ENCODE measurements at places on chromosomes 4 and X.

- DNase-seq: no peak
Observed at GRCh38 chrX:20452487-20452886, 185.8 kb upstream of the RPS6KA3 start.

DNA sequence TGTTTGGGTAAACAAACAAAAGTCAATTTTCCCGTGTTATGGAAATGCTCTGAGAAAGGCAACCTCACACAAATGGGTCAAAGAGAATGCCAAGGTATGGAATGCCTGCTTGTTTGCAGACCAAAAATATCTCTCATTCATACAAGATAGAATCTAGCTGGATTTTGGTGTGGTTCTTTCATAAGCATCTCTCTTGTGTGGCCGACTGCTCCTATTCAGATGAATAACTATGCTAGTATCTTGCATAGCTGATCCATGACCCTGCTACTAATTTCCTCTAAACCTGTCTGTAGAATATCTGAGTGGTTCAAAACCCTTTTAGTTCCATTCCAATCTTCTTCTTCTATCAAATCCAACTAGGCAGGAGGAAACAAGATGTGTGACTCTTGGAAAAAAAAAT, 28.2 kb upstream of the SORBS2 start:
- no peak for DNase-seq

DNA sequence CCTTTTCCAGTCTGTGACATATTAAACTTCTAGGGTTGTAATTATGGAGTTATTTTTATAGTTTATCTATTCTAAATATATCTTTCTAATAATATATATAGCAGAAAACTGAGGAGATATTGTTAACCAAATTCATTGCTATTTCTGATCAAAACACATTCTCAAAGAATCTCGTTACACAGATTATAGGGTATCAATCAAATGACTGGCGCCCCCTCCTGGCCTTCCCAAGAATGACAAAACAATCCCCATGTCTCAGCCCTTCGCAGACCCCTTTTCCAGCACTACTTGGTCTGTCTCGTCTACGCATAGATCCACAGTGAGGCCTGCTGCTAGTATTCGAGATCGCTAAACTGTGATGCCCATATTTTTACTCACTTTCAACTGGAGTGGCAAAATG, 209.3 kb downstream of the GPC3 start:
- DNase-seq: peak; percentile 8

GRCh38 chr4:107808572-107808971, 16.2 kb upstream of the SGMS2 start:
- no peak for DNase-seq

GRCh38 chr4:36322921-36323354, 41.5 kb downstream of the DTHD1 start:
- peak; percentile 43 for DNase-seq

DNA sequence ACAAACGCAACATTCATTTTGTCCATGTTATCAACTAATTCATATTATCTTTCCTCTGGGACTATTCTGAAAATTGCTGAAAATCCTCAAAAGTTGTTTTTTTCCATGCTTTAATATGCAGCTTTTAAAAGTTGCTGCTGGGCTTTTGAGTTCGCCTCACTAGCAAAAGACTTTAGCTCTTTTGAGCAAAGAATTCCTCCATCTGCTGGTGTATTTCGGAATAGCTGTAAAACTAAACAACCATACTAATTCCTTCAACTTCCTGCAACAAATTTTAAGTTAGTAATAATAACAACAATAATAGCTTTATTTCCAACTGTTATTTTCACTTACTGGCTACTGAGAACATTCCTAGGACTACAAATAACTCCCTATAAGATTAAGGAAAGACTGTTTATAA, 124.5 kb upstream of the PLAC1 start:
- DNase-seq: peak; percentile 43

DNA sequence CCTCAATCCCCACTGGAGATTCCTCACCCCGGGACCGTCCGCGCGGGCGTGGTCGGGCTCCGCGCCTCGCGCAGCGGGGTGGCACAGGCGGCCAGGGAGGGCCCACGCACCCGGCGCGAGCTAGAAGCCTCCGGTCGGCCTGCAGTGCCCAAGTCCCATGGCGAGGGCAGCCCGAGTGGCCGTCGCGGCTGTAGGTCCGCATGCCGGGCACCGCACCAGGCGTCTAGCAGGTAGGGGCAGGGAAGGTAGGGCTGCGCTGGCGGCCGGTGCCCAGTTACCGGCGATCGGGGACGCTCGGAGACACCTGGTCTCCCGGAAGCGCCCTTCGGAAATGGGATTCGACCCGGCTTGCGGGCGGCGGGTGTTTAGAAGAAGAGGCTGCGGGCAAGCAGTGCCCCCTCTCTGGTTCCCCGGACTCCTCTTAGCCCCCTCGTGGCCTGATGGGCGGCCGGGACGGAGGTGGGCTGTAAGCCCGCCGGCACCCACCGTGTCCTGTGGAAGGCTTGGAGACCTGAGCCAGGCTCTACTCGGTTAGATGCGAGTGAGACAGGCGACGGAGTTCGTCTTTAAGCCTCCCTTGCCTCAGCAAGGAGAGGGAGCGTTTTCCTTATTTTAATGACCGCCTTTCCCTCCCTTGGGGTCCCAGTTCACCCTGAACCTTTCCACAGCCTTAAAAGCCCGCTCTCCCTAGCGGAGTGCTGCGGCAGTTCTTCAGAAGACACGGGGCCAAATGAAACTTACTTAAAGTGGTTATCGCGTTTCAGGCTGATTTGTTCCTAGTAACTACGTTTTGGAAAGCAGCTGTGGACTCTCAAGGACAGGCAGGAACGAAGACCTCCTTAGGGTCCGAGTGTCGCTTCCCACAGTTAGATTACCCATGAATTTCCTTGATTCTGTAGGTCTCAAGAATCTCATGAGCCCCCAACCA, 821 bp downstream of the SLITRK2 start:
- DNase-seq: no peak

DNA sequence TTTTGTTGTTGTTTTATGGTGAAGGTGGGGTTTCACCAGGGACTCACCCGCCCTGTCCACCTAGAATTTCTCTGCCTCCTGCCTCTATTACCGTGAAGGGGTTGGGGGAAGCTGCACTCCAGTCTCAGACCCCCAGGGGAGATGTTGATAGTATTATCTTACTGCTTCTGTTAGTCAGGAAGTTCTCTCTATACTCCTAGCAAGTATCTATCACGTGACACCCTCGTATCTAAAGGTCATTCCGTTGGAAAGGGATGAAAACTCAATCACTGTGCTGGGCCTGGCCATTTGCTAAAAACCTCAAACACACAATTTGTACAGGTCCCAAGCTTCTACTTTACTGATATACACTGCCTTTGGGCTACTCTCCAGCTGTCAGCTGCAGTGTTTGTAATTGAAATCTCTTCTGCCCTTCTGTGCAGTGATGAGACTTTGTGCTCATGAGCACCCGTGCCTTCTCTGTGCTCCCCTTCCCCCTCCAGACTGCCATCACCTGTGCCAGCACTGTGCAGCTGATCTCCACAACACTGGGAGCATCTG, 188.5 kb upstream of the ANXA3 start:
- no peak for DNase-seq

DNA sequence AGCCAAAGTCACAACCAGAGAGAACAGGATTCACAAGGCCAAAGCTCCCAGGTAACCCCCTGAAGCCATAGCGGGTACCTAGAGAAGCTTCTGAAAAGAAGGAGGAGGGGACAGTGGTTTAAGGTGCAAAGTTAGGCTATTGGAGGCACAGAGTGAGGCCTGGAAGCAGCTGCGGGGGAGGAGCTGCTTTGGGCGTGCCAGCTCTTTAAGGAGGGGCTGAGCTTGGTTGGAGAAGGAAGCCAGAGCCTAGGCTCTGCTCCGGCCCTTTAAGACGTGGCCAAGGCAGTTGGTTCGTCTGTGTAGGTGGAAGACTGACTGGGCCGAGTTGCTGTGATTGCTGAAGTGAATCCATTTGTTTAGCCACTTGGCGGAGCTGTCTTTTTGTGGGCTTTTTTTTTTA, 1.5 kb downstream of the KLF8 start:
- no peak for DNase-seq

DNA sequence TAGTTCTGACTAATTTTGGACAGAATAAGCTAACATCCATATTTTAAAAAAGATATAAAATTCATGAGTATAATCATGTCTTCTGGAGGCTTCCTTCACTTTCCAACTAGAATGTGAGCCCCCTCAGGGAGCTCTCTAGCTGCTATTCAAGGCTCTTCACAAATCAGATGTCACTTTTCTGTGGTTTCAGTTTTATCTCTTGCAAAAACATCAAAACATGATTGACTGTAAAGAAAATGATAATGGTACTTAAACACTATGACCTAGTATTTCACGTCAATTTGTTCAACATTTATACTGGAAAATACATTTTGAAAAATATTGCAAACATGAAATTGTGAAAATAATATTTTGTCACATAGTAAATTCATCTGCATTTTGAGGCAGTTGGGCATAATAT, 234.2 kb downstream of the UNC5C start:
- DNase-seq: no peak

GRCh38 chrX:70254063-70254400, 6.0 kb downstream of the P2RY4 start:
- DNase-seq: no peak

DNA sequence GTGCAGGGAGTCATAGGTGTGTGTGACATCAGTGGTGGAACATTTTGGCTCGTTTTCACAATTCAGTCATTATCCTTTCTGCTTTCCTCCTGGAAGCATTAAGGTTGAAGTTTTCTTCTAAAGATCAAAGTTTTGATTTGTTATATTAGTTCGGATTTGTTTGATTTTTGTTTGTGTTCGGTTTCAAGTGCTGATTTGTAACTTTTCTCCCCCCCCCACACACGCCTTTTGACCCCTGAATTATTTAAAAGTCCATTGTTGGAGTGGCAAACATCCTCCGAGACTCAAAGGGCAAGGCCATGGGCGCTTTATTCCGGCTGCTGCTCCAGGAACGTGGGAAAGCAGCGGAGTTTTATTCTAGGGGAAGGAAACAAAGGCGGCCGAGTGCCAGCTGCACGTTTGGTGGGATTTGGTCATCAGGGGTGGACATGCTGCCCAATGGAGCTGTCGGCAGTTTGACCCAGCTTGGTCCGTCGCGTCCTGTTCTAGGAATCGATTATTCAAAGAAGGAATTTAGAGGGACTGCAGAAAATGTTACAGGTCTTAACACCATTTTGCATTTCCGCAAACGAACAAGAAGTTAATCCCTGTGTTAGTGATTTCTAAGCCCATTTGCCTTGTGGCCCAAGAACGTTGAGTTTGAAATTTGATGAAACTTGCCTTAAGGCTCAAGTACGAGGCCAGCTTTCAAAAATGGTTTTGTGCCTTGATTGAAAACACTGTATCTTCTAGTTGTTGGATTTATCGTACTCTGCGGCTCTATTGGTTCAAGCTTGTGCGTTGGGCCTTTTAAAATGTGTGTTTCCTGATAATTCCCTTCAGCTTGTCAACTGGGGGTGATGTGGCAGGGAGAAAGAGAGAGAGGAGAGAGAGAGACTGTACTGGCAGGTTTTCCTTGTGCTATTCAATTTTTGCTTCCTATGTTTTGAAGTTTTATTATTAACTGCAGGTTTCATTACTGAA, 565 bp upstream of the ZNF41 start:
- no peak for DNase-seq

GRCh38 chr4:65589331-65589730, 81.0 kb downstream of the EPHA5 start:
- no peak for DNase-seq

- DNase-seq: peak; percentile 43
Observed at GRCh38 chrX:39856472-39857121, 241.2 kb downstream of the BCOR start.

- no peak for DNase-seq
Observed at GRCh38 chrX:39377157-39377556, 575.9 kb downstream of the MID1IP1 start.

DNA sequence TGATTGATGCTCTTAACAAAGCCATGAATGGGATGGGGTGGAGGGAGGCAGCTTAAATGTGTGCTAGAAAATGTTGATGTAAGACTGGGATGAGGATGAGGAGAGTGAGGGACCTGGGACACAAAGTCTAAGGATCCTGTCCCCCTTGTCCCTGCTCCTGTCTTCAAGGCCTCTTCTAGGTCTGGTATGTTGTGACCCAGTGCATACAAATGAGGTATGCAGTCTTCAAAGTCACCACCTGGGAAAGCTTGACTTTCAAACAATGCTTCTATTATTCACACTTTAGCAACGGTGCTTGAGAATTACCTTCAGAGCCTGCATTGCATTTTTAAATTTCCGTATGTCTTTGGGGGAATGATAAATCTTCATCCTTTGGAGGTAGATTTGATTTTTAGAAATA, 88.4 kb upstream of the SLC34A2 start:
- DNase-seq: no peak

DNA sequence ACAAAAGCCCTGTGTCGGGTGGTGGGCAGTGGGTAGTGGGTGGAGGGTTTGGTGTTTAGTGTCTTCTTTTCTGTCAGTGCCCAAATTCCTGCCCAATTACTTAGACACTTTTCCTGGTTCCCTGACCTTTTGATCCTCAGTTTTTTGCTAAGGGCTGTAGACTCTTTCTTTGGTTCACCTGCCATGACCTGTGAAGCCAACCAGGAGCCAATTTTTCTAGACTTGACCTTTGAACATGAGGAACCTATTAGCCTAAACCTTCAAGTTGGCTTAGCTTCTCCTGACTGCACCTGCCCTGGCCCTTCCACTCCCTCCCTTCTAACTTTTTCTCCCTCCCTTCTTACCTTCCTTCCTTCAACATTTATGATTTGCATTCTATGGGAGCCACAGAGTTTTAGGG, 94.5 kb downstream of the MID1IP1 start:
- no peak for DNase-seq

- peak; percentile 73 for DNase-seq
Observed at GRCh38 chrX:30982467-30982866, 89.4 kb downstream of the FTHL17 start.

DNA sequence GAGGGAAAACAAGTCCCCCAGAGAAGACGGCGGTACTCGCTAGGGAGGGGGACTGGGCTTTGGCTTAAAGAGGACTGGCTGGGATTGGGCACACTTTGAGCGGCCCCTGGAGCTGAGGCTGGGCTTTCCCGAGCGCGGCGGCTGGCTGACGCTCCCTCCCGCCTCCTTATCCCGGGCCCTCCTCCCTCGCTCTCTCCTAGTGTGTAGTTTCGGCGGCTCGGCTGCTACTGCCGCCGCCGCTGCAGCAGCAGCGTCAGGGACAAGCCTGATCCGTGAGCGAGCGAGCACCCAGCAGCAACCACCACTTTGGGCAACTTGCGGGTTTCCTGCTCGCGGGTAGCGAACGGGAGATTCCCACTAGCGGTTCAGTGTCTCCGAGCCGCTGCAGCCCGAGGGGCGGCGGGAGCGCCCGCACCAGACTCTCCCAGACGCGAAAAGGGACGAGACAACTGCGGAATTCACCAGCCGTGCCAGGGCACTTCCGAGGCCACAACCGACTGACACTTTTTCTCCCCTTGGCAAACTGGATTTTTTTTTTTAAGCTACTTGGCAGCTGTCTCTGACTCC, 632 bp upstream of the PCDH7 start:
- peak; percentile 40 for DNase-seq

- DNase-seq: no peak
Observed at GRCh38 chr4:128844931-128845330, 35.4 kb downstream of the JADE1 start.

DNA sequence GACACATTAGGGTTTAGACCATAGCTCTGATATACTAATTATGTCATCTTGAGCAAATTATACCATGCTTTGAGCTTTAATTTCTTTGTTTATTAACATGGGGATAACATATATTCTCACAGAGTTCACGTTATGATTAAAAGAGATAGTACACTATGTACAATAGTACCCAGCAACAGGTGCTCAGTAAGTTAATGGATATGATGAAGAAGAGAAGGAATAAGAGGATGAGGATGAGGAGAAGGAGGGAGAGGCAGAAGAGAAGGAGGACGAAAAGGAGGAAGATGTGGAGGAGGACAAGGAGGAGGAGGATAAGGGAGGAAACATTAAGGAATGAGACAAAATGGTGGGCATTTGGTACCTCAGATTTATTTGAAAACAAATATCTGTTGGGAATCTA, 260.4 kb downstream of the SH2D1A start:
- DNase-seq: no peak
